AG04449 (cell line): ENCODE measurements at places on chromosomes 3 and 15.

GRCh38 chr15:70726753-70727152 lies 36.6 kb downstream of the UACA start:
- DNase-seq: no peak

DNA sequence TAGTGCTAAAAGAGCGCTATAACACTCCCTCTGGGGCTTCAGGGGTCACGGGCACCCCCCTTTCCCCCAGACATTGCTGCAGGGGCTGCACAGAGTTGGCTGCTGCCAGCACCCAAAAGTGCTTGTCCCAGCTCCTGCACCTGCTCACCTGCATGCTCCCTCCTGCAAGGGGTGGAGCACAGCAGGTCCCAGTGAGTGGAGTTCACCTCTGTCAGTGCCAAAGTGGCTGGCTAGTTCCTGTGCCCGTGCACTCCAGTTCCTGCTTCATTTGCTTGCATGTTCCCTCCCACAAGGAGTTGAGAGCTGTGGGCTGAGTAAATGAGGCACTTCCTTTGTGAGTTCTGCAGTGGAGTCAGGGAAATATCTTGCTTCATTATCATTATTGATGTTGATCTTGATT lies 476.9 kb downstream of the SQOR start:
- no peak for DNase-seq

DNA sequence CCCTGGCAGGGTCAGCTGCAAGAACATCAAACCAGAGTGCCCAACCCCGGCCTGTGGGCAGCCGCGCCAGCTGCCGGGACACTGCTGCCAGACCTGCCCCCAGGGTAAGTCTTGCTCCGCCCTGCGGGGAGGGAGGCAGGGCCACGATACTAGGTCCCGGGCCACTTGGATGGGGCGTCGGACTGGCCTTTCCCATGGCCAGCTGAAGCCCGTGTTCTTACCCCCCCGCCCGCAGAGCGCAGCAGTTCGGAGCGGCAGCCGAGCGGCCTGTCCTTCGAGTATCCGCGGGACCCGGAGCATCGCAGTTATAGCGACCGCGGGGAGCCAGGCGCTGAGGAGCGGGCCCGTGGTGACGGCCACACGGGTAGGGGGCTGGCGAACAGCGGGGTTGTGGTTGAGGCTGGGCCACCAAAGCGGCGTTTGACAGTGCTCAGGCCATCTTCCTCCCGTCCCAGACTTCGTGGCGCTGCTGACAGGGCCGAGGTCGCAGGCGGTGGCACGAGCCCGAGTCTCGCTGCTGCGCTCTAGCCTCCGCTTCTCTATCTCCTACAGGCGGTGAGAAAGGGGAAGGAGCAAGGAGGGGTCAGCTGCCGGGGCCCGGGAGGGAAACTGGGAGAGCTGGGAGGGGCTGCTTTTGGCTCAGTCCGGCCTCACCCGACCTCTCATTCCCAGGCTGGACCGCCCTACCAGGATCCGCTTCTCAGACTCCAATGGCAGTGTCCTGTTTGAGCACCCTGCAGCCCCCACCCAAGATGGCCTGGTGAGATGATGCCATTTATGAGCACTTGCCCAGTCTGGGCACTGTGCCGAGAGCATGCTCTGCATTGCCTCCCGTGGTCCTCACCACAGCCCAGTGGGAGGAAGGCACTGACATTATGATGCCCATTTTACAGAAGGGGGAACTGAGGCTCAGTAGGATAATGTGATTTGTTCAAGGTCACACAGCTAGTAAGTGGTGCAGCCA lies 1.7 kb downstream of the CHRD start:
- DNase-seq: no peak

- no peak for DNase-seq
Observed at GRCh38 chr15:50943638-50944037, 35.2 kb downstream of the AP4E1 start.

GRCh38 chr3:39170461-39170860 lies 17.1 kb upstream of the CSRNP1 start:
- no peak for DNase-seq

GRCh38 chr3:160052385-160053047 lies 63.9 kb downstream of the IL12A start:
- DNase-seq: no peak

GRCh38 chr3:42439261-42440115 lies 29.1 kb upstream of the LYZL4 start:
- no peak for DNase-seq

GRCh38 chr3:73547427-73548248 lies 77.1 kb downstream of the PDZRN3 start:
- DNase-seq: peak; percentile 91

DNA sequence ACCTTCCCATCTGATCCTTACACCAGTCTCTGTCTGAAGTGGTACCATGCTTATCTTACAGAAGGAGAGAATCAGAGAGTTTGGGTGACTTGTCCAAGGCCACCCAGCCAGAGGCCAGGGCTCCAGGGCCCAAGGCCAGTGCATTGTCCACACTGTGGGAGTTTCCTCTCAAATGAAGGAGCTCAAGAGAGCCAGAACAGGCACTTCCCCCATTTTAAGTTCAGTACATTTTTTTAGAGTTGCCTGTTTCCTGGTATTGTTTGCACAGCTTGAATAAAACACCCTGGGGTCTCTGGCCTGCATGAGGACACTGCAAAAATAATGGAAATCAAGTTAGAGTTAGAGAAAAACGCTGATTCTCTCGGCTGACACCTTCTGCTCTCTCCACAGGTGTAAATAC lies 284.0 kb downstream of the SQOR start:
- no peak for DNase-seq

DNA sequence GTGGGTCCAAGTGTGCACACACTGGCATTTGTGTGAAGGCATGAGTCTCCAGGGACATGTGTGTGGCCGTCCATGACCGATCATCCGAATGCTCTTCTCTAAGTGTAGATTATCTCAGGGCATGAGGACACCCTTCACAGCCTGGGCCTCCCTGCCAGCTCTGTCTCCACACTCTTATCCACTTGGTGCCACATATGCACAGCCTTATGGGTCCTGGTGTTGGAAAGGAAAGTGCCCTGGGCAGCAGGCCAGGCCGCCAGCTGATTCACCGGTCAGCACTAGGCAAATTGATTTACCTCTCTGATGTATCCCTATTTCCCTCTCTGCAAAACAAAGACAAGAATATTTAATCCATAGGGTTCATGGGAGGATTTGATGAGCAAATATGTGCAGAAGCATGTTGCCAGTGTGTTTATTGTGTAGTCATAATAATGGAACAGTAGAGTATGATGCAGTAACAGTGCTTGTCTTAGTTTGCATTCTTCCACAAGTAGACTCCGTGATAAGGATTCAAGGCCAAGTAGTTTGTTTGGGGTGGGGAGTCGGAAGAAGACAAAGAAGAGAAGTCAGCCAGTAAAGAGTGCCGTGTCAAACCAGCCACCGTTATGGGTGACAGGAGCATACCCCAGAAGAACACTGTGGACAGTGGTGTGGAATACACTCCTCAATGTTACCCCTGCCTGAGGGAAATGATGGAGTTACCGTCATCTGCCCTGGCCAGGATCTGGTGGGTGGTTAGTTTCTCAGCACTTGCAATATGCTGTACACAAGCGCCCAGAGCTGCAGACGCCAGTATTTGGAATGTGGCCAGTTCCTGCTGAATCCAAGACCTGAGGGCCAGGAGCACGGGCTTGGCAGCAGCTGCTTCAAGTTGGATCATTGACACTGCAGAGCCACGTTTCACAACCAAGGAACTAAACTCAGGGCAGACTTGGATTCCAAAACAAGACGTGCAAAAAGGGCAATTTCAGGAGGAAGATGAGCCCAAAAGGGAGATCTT lies 85.1 kb downstream of the MTHFS start:
- DNase-seq: no peak

DNA sequence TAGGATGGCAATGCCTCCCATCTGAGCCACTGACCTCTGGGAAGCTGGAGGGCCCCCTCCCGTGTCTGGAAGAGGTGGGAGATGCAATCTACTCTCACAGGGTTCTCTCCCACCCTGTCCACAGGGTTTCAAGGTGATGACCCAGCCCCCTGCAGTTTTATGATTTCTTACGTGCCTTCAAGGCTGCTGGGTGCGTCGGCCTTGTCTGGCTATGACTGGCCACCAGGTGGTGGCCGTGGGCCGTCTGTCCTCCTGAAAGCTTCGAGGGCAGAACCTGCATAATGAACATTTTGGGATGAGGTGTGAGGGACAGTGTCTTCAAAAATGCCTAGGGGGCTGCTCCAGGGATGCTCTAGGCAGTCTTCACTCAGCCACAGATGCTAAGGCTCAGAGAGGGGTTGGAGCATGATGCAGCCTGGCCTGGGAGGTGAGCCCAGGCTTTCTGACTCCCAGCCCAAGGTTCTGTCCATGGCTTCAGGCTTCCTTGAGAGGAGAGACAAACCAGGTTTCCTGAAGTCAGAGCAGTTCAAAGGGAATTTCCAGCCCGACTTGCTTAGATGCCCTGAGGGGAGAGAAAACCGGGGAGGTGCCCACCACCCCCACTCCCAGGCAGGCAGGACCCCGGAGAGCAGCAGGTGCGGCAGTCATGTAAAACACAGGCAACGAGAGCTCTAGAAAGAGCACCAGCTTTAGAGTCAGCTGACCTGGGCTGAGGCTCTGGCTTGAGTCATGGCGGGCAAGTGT lies 18.7 kb downstream of the ISG20 start:
- DNase-seq: no peak

DNA sequence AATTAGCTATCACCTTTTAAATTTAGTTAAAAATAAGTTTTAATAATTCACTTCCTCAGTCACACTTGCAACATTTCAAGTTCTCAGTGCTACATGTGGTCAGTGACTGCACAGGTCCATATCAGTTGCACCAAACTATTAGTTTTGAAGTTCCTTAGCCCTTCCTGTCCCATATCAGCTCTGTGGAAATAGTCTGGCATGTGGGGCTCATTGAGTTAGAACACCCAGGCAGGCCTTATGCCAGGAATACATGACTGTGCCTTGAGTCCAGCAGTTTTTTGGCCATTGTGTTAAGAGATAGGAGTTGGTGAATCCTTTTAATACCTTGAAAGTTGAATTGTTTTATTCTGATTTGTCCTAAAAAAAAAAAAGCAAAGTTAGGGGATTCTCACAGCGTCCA lies 153.7 kb upstream of the BFSP2 start:
- no peak for DNase-seq

DNA sequence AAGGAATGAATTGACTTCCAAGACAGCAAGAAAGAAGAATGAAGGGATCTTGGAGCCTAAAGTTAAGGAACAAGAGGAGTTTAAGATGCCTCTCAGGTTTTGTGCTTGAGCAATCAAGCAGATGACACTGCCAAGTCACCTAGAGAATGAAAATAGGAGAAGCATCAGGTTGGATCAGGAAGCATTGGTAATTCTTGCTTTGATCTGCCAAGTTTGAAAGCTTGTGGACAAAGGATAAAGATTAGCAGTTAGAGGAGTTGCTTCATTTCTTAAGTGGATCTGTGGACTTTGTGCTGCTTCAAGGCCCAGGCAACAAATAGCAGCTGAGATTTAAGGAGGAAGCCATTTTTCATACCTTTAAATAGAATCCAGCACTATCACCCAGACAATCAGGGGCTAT lies 35.6 kb downstream of the FRMD5 start:
- no peak for DNase-seq

DNA sequence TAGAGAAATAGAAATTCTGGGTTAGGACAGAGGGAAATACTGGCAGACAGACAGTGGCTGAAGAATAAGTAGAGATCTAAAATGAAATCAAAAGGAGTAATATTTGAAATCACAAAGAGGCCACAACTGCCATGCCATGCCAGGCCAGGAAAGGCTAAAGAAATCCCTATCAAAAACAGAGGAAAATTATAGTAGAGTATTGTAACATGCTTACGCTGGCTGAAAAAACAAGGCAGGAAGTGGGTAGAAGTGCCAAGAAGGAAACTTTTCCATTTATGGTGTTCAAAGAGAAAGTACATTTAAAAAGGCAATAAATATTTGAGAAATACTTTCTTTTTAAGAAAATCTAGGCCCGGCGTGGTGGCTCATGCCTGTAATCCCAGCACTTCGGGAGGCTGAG lies 415.7 kb downstream of the PLCL2 start:
- DNase-seq: no peak
